ENCODE measurements at places on chromosomes 2 and 18.
A peak's percentile ranks its signal among the peaks of the same experiment; 100 is the strongest.

DNA sequence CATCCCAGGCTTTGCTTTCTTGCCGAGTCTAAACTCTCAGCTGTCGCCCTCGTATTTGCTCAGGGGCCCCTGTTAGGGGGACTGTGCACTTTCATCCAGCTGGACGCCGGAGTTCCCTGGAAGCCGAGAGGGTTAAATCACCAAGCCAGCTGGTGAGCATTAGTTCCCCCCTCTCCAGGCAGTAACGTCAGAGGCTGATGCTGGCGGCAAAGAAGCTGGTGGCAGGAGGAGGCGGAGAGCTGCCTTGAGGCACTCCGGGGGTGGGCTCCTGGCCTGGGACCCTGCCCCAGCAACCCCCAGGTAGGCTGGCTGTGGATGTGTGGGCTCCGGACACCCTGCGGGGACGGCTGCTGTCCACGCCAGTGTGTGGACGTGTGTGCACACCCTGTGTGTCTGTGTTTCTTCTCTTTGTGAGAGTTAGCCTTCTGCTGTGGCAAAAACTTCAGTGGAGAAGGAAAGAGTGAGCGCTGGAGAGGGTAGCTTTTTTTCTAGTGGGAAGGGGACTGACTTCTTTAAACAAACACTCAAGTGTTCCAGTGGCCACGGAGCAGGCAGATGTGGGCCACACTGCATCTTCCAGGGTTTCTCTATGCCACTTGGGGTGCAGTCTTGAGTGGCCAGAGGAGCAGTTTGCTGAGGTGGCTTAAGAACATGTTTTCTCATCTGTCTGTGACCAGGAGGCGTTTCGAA, 84.7 kb downstream of the GLI2 start:
- DNase-seq: peak; percentile 20

- DNase-seq: no peak
Measured at GRCh38 chr2:135985826-135986393, 484 bp upstream of the DARS1 start.

DNA sequence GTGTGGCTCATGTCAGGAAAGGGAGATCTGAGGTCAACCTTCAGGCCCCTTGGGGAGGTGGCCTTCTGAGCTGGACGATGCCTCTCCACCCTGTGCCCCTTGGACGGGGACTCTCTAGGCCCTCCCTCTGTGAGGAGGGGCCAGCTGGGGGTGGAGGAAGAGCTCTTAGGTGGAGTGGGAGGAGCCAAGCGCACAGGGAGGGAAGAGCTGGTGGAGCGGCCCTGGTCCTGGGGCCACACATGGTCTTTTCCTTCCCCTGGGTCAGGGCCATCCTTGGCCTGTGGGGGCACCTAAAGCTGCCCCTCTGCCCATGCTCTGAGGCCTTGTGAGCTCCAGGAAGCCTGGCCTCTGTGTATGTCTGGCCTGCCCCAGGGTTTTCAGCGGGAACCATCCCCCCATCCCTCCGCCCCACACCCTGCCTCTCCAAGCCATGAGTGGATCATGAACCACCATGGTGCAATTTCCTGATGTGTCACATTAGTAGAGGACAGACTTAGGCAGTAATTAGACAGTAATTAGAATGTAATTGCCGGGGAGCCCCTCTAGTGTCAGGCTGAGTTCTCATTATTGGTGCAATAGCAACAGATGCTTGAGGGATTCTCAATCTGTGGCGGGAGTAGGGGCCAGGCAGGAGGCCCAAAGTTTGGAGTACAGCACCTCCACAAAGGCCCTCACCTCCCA, 63.0 kb downstream of the GLI2 start:
- no peak for DNase-seq

DNA sequence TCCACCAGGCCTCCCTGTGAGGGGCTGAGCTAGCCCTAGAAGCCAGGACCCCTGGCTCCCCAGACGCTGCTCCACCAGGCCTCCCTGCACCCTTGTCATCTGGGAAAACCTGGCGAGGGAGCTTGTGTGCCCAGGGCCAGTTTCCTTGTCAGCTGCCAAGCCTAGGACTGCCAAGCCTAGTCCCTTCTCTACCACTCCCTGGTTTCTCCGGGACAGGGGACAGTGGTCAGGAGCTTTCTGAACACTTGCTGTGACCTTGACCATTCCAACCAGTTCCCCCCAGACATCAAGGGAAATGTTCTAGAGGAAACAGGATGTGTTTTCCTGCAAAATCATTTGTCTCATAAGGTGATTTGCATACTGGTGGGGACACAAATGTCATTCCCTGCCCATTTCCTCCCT, 41.3 kb upstream of the MRPL33 start:
- DNase-seq: no peak

GRCh38 chr2:231357048-231357447, 38.5 kb upstream of the B3GNT7 start:
- DNase-seq: no peak

GRCh38 chr2:120468136-120468535, 122.2 kb downstream of the INHBB start:
- no peak for DNase-seq

DNA sequence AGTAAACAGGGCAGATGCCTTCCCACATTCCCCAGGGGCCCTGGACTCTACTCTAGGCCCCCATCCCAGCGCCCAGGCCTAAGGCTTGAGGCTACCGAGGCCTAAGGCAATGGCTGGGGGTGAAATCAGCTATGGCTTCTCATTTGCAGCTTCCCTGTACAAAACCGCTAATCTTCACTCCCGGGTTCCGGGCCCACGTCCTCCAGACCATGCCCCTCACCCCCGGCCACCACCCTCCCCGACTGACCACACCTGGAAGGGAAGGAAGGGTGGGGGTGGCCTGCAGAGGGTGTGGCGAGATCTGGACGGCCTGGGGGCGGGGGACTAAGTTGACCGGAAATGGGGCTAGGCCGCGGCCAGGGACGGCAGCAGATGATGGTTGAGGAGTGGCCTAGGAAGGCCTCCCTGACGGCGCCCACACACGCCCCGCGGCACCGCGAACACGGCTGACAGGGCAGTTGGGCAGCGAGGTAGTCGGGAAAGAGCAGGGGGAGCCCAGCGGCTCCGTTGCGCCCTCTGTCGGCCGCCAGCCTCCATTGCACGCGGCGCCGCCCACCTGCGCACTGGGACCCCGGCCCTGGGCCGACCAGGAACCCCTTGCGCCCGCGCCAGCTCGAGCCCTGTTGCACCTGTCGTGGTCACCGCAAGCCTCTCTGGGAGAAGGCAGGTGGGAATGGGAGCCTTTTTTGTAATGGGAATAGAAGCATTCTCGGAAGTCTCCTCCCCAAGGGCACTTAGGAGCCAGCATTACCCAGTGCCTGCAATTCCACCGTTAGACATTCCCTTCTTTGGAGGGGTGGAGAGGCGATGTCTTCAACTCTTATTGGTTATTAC, 117.1 kb upstream of the STPG4 start:
- DNase-seq: peak; percentile 66

GRCh38 chr18:9619990-9620389, 5.6 kb upstream of the PPP4R1 start:
- DNase-seq: no peak

- no peak for DNase-seq
Measured at GRCh38 chr18:48944634-48945033, 6.1 kb downstream of the SMAD7 start.

- DNase-seq: no peak
Measured at GRCh38 chr18:49479381-49480137, 7.5 kb downstream of the C18orf32 start.

- no peak for DNase-seq
Measured at GRCh38 chr2:165563468-165564225, 94.1 kb downstream of the CSRNP3 start.

- no peak for DNase-seq
Measured at GRCh38 chr2:185625604-185626003, 113.0 kb upstream of the FSIP2 start.

GRCh38 chr2:234492717-234493485, 4.0 kb downstream of the ARL4C start:
- DNase-seq: no peak

- no peak for DNase-seq
Measured at GRCh38 chr2:231461516-231461971, 2.7 kb downstream of the NCL start.

DNA sequence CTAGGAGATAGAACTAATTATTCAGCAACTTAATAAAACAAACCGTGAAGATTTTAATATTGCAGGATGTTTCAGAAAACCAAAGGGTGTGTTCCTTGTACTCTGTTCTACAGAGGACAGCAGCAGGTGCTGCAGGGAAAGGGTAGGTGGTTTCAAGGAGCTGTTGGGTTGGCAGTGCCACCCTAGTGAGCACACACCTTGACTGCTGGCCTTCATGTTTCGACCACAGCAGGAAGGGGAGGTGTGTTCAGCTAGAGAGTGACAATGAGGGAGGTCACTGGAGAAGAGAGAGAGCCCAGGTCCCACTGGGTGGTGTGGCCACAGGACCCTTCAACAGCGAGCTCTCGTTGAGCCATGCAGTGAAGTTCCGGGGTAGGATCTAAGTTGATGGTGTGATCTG, 98.6 kb downstream of the ZNF236 start:
- DNase-seq: no peak

GRCh38 chr2:2867397-2867979, 510.1 kb downstream of the EIPR1 start:
- DNase-seq: no peak

- DNase-seq: no peak
Measured at GRCh38 chr2:269356-270030, 4.7 kb downstream of the ACP1 start.

GRCh38 chr2:151857650-151858049, 29.4 kb upstream of the ARL5A start:
- no peak for DNase-seq

GRCh38 chr2:162994718-162995117, 156.2 kb upstream of the KCNH7 start:
- DNase-seq: no peak

GRCh38 chr2:229392196-229392595, 121.1 kb upstream of the PID1 start:
- DNase-seq: no peak

DNA sequence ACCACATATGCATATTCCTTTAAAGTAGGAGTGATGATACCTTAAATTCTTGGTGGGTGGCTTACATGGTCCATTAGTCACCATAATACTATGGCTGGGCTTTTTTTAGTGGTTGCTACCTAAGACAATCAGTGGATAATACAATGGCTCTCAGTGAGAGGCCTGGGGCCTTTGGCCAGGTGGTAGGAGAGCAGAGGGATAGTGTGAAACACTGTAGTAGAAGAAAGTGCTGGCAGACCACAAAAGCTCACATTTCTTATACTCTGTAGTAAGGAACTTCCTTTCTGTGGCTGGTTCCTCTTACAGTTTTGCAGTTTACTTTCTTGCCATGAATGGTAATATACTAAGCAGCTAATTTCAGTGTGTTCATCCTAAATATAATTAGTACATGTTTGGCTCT, 583.5 kb downstream of the XIRP2 start:
- no peak for DNase-seq

- DNase-seq: no peak
Measured at GRCh38 chr2:112809112-112809511, 24.8 kb upstream of the IL1A start.

DNA sequence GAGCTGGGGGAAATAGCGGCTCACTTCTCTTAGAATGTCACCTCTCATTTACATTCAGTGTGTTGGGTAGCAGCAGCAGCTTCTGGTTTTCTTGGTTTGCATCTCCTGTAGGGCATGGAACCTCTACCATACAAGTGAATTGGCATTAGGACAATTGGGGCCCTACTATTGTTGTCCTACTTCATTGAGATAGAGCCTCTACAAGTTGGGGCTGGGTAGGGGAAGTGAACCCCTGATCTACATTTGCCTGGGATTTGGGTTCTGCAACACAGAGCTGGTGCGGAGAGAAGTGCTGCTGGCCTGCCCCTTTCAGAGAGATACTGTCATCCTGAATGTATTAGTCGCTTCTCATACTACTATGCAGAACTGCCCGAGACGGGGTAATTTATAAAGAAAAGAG, 391.6 kb upstream of the HS6ST1 start:
- DNase-seq: no peak

GRCh38 chr2:32591669-32592463, 36.0 kb upstream of the TTC27 start:
- no peak for DNase-seq

DNA sequence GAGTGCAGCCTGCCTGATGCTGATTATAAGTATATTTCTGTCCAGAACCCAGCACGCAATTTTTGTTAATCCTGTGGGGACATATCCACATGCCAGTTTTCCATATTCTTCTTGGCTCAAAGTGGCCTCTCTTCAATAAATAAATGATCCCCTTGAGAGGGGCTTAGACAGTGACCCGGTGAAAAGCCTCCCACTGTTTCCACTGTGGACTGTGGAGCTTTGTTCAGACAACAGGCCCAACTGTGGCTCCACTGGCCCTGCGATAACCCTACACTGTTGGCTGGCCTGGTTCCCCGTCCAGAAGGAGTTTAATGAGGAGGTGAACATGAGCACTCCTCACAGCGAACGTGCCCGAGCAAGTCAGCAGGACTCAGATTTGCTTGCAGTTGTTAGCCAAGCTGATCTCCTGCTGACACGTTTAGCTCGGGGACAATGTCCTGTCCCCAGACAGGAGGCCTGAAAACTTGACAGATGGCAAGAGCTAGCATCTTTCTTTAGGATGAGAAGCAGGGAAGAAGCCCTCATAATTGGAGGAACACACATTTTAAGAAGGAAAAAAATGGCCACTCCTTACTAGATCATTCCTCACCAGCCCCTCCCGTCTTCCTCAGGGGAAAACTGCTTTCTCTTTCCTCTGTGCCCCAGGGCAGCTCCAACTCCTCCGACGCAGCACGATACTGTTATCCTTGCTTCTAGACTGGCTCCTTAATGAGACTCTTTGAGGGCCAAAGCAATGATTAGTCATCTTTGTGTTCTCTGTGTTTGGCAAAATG, 20.0 kb upstream of the MTCL1 start:
- no peak for DNase-seq

- no peak for DNase-seq
Measured at GRCh38 chr2:162056796-162057399, 17.1 kb downstream of the DPP4 start.

DNA sequence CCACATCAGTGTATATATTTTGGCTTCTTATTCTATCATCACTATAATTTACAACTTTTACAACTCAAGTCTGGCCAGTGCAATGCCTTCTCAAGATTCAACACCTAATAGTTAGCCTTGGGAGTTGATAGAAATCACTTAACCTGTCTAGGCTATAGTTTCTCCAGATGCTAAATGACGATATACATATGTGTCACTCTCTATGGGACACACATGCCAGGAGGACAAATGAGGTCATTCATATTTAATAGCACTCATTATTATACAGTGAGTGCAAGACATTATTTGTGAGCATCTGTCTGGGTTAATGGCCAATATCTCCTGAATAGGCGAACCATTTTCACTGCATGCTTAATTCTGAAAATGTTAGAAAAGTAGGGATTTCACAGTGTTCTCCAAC, 89.8 kb downstream of the ALK start:
- DNase-seq: no peak

GRCh38 chr18:6333981-6334380, 80.7 kb downstream of the L3MBTL4 start:
- no peak for DNase-seq

GRCh38 chr18:36183987-36184386, 3.3 kb upstream of the MOCOS start:
- no peak for DNase-seq

- DNase-seq: no peak
Measured at GRCh38 chr18:11336241-11336640, 186.9 kb upstream of the PIEZO2 start.
